Stimulated activated CD8-positive, alpha-beta memory T cell treated with anti-CD3 and anti-CD28 coated beads, Interleukin-15, amount 100 ng/mL, for 24 hours (primary cell): ENCODE measurements at places on chromosomes 3 and 15.

DNA sequence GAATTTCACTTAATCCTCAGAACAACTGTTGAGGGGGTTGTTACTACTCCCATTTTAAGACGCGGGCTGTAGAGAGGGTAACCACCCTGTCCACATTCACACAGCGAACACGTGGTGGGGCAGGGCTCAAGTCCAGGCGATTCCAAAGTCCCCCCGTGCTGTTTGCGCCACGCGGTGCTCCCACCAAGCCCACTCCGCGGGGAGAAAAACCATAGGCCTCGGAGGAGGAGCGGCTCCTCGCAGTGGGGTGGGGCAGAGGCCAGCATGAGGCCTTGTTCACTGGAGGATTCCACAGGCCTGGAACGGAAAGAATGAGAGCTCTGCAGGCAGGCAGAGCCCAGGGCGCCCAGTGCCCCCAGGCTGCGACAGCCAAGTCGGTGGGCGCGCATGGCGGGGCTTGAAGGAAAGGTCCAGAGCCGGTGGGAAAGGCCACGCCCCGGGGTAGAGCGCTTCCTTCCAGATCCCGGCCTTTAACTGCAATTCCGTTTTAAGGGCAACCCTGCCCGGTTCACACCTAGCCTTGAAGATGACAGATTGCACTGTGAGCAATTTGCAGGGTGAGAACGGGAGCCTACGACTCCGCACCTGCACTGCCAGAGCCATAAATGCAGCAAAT, 161.8 kb upstream of the TBL1XR1 start:
- DNase-seq = no peak

DNA sequence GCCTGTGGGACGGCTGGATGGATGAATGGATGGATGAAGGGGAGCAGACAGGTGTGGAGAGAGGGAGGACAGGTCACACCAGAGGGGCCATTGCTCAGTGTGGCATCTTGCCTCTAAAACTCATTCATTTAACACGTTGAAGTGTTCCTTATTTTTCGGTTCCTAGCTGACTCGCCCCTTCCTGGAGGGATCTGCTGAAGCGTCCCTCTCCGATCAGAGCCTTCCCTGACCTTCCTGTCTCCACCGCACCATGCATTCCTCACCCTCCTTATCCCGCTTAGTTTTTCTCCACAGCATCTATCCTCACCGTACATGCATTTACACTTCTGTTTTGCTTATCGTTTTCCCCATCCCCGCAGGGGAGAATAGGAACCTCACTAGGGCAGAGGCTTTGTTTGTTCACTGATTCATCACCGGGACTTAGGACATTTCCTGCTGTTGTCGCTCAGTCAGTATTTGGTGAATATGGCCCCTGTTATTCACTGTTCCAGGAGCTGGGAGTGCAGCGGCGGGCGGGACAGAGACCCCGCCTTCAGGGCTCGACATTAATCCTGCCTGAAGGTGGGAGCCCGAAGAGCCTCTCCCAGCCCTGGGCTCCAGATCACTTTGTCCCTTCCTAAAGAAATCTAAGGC, 32.0 kb downstream of the FOXL2 start:
- no peak for DNase-seq

DNA sequence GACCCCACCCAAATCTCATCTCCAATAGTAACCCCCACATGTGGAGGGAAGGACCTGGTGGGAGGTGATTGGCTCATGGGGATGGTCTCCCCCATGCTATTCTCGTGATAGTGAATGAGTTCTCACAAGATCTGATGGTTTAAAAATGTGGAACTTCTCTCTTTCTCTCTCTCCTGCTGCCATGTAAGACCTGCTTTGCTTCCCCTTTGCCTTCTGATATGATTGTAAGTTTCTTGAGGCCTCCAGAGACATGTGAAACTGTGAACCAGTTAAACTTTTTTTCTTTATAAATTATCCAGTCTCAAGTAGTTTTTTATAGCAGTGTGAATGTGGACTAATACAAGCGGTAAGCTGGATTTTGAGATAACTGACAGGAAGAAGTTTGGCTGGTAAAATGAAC, 60.3 kb upstream of the MBNL1 start:
- DNase-seq = no peak

GRCh38 chr3:37912052-37912733, 50.5 kb downstream of the CTDSPL start:
- no peak for DNase-seq

GRCh38 chr15:92018535-92019239, 165.2 kb downstream of the SLCO3A1 start:
- DNase-seq = no peak

- no peak for DNase-seq
Measured at GRCh38 chr3:123110976-123111615, 44.3 kb downstream of the PDIA5 start.

DNA sequence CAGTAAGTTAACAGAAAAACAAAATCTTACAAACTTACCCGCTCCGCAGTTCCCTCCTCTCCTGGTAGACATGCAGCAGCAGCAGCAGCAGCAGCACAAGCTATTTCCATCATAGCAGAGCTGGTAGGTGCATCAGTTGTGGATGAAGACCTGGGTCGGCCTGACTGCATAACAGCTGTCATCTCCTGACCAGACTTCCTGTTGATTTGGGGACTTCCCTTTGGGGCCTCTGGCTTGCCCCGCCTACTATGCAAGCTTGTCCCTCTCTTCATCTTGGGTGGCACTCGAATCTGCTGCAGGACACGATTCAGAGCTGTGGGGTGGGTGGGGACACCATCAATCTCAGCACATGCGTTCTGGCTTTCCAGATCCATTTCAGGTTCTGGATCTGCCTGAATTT, 65.7 kb downstream of the TMCC1 start:
- no peak for DNase-seq

DNA sequence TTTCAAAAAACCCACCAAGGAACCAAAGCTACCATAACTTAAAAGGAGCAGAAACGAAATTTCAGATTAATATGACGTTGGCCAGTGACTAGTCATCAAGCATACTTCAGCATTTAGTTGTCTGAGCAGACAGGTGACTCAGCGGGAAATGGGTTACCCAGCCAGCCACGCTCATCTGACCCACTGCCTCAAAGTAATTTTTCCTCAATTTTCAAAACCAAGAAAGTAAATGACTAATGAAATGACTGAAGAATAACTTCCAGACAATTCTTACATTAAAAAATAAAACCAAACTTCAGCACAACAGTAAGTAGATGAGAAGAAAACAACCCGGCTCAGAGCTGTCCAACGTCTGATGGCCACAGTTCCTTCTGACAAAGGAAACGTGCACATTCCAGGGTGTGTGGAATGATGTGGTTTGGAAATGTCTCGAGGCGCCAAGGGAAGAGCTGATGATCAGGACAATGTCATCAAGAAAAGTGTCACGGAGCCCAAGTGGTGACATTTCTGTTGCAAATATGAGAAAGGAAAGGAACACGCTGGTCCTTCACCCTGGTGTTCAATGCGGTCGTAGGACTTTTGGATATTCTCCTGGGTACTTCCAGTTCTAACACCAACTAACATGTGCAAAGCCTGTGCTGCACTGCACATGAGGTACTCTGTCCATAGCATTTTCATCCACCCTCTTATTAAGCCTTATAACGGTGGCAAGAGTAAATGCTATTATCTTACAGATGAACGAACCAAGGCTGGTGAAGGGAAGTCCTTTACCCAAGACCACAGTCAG, 79.1 kb downstream of the FOXP1 start:
- no peak for DNase-seq

GRCh38 chr3:177473184-177473583, 275.9 kb upstream of the TBL1XR1 start:
- no peak for DNase-seq

DNA sequence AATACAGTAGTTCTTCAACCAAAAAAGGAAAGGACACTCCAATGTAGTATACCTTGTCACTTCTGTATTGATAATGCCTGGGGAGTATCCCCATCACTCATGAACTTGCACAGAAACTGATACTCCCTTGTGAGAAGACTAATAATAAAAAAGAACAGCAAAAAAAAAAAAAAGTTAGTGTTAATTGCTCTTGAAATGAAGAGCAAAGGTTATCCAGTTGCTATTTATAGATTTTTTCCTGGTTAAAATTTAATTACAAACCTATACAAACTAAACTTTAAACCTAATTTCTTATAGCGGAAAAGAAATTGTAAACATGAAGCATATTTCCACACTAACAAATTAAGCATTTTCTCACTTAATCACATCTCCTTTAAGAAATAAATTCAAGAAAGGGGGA, 6.7 kb downstream of the PLOD2 start:
- DNase-seq = no peak

GRCh38 chr15:36654866-36655265, 75.4 kb downstream of the CDIN1 start:
- DNase-seq = no peak

GRCh38 chr15:65743637-65744252, 48.3 kb downstream of the DENND4A start:
- DNase-seq = no peak

DNA sequence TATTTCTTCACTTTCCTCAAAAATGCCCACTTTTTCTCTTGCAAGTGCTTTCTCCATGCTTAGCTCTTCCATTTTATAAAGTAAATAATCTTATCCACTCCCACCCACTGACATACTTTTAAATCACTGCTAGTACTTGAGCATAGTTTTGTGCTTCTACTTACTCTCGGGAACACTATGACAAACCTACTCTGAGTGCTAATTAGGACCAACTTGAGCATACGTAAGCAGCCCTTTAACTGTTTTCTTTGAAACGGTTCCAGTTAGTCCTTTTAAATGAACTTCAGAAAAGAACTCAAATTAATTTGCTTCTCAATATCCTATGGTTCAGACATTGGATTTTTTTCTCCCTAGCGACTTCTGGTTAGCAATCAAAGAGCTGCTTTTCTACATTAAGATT, 280.0 kb upstream of the SOX2 start:
- no peak for DNase-seq

- no peak for DNase-seq
Measured at GRCh38 chr3:16307832-16308531, 43.0 kb downstream of the OXNAD1 start.

GRCh38 chr3:156681002-156681401, 6.6 kb downstream of the TIPARP start:
- no peak for DNase-seq

DNA sequence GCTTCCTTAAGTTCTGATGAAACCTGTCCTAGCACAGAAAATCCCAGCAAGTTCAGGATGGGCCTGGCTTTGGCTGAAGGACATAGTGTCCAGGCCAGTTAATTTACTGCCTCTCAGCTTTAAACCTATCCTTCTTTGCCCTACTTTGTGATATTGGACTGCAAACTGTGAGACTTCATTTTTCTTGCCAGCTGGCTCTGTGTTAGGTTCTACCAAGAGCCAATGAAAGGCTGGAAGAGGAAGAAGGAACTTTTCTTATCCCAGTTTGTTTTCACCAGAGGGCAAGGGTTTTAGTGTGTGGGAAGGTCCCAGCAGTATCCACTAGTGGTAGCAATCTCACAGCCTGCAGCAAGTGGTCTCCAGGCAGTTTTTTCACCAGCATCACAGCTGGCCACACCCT, 18.2 kb downstream of the DCUN1D1 start:
- DNase-seq = no peak

- no peak for DNase-seq
Measured at GRCh38 chr3:195035345-195036202, 235.4 kb downstream of the XXYLT1 start.
